ENCODE measurements at places on chromosomes 4 and X.

GRCh38 chrX:72365126-72365525 lies 59.4 kb upstream of the CITED1 start:
- no peak for DNase-seq

DNA sequence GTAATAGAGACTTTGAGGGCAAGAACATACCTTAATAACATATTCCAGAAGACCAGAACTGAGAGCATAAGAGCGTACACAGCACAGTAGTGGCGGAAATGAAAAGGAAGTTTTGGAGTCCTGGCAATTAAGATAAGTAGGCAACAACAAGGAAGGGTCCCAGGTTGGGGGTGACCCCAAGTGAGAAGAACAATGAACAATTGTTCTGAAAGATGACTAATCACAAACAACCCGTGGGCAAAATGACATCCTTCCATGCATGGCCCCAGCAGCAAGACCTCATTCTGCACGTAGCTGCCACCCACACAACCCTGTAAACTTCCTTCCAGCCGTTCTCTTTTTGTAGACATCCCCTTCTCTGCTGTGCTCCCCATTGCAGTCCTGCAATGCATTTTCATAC lies 384.4 kb upstream of the PABPC4L start:
- DNase-seq, result no peak

DNA sequence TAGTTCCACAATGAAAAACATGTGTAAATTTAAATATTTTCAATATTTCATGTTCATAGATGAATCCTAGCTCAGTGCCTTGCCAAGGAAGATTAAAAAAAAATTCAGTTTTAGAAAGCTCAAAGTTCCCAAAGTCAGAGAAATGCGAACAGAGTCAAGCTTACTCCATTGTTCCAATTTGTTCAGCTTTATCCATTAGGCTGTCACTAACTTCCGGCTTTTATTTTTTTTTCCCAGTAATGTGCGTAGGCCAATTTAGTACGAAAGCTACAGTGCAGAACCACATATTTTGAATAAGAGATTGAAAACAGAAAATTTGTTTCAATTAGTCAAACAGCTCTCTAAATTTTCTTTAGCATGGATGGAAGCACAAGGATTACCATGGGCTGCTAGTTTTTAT lies 23.1 kb upstream of the KLHL2 start:
- no peak for DNase-seq

GRCh38 chr4:81845761-81846160 lies 374.1 kb upstream of the RASGEF1B start:
- DNase-seq, result no peak

DNA sequence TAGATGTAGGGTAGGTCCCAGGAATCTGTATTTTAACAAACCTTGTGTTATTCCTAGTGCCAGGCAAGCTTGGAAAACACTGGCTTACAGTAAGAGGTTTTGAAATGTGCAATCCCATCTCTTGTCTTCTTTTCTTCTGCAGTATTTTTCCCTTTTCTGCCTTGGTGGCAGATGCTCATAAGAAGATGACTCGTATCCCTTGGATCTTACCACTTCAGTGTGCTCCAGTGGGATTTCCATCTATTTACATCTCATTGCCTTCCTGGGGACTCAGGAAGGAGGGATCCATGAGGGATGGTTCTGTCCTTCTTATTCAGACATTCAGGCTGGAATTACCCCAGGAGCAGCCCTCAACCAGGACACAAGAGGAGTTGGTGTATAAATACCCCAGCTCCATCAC lies 136.6 kb downstream of the NHS start:
- no peak for DNase-seq

- DNase-seq, result no peak
Observed at GRCh38 chr4:147096667-147097604, 151.3 kb upstream of the TTC29 start.

- DNase-seq, result no peak
Observed at GRCh38 chr4:20075248-20075871, 176.3 kb upstream of the SLIT2 start.

- no peak for DNase-seq
Observed at GRCh38 chrX:151710457-151710856, 5.4 kb upstream of the FATE1 start.

- no peak for DNase-seq
Observed at GRCh38 chrX:72492499-72492898, 80.1 kb downstream of the HDAC8 start.

- no peak for DNase-seq
Observed at GRCh38 chrX:127112726-127113125, 293.2 kb downstream of the PRR32 start.

DNA sequence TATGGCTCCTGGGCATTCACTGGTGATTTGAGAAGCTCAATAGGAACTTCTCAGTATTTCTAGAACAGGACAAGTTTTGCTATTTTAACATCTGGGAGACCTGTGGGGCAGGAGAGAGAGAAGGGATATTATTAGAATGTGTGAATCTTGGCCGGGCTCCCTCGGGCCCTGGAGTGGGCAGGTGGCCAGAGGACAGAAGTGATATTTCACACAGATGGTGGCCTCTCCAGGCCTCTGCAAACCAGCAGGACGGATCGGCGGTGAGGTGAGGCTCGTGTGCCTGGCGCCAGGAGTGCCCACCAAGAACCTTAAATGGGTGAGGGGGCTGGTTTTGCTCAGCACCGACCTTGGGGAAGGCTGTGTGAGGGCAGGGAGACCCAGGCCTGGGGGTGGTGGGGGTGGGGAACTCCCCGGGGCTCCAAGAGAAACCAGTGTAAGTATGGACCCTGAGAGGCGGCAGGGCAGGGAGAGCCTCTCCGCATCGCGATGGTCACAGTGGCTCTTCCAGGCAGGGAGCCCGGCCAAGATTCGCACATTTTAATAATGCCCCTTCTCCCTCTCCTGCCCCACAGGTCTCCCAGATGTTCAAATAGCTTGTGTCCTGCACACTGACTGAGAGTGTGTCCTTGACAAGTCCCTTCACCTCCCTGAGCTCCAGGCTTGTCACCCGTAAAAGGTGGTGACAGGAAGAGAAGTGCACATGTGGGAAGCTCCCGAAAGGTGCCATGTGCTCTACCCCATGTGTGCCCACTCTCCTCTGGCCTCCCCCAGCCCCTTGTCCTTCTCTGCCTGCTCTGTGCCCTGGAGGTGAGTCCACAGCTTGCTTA lies 64.9 kb downstream of the SORCS2 start:
- no peak for DNase-seq

DNA sequence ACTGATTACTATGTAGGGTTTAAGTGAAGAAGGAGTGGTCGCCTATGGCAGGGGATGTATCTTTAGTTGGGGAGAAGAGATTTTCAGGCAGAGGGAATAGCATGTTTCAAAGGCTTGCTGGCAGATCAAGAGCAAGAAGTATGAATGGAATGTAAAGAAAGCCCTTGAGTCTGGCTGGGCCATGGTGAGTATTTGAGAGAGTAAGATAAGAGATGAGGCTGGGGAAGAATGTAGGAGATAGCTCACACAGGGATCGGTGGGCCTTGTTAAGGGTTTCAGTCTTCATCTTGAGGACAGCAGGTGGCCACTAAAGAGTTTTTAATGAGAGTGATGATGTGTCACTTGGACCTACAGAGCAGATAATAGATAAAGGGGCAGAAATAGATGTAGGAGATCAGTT lies 319.1 kb upstream of the RPS6KA3 start:
- DNase-seq, result no peak

DNA sequence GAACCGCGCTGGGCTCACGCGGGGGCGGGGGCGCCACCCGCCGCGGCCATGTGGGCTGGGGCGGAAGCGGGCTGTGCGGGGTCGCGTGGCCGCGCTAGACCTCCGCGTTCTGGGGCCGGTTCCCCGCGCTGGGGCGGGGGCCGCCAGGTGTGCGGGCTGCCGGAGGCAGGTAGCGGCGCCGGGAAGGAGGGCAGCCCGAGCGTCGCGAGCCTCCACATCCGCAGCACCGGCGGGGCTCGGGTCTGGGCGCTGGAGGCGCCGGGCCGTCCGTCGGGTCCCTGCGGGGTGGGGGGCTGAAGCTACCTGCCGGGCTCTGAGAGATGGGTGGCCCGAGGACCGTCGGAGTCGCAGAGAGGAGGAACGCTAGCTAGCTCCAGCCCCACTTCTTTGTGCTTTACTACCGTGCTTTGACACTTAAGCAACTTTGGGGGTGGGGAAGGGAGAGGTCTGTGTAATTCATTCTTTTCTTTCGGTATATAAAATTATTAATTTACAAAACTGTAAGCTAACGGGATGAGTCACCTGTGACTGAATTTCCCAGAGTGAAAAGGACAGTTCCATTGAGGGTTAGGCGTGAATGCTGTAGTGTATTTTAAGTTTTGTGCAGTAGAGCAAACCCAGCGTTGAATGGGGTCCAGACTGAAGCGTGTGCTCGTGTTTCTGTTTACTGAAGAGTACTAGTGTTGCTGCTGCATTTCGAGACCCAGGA lies 689 bp downstream of the METAP1 start:
- no peak for DNase-seq

- DNase-seq, result no peak
Observed at GRCh38 chr4:182443070-182443469, 199.9 kb downstream of the TENM3 start.

- no peak for DNase-seq
Observed at GRCh38 chr4:158157412-158157811, 15.4 kb downstream of the GASK1B start.

DNA sequence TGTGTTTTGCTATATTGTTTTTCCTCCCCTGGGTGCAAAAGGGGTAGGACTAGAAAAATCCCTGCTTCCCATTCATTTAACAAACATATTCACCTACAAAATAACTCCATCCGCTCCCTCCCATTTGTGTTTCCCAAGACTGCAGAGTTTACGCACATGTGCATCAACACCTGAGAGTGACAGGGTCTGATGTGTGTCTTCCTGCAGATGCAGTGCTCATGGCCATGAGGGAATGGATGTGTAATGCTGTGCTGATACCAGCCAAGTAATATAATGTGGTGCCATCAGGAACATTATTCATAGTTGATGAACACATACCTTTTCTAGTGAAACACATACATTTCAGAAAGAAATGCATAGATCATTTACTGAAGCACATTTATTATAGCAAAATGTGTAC lies 83.2 kb downstream of the CXXC4 start:
- DNase-seq, result no peak

DNA sequence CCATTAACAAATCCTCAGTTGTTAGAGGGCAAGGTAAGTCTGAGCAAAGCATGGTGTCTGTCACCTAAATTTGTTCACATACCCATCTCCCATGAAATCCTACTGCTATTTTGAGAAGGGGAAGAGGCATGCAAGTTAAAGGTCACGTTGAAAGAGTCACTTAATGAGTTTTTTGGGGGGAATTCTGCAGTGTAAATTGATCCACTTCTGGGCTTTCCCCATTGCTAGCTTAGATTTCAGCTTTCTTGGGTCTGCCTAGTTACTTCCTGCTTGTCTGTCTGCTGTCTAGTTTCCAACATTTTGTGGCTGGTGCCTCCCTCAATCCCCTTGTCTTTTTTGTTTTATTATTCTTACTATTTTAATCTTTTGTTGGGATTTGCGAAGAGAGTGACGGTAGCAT lies 32.0 kb downstream of the CEP135 start:
- no peak for DNase-seq

DNA sequence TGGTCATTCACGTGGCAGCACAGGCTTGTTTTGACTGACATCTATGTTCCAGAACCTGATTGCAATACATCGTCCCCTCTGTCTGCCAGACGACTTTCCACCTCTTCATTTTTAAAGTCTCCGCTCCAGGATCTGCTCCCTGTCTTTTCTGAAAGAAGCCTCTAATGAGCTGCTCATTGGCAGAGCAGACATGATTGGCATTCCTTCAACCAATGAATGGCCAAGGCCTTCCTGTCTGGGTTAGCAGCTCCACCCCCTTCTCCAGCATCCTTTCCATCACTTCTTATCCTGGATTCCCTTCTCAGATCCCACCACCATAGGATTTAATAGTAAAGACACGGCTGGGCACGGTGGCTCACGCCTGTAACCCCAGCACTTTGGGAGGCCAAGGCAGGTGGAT lies 202.7 kb upstream of the KLF3 start:
- no peak for DNase-seq

DNA sequence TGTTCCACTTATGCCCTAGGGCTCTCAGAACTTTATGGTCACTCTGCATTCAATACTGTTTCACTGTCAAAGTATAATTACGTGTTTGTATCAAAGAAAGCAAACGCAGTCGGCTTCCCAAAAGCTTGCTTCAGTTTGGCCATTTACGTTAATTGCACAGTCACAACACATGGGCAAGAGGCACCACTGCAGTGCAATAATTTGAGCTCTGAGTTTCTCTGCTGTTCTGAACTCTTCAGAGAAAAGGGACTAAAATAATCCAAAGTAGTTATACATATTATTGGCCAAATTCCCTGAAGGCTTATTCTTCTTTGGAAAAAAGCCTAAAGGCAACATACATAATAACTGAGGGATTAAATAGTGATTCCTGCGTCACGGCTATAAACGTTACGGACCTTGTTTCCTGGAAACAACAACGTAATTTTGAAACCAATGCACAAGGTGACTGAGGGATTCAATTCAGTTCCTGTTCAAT lies 51.3 kb downstream of the RNF150 start:
- DNase-seq, result no peak

- DNase-seq, result no peak
Observed at GRCh38 chrX:11478026-11478425, 184.8 kb downstream of the AMELX start.

GRCh38 chr4:106063009-106063408 lies 167.7 kb downstream of the NPNT start:
- no peak for DNase-seq

- DNase-seq, result no peak
Observed at GRCh38 chr4:23040539-23040938, 347.8 kb downstream of the GBA3 start.

DNA sequence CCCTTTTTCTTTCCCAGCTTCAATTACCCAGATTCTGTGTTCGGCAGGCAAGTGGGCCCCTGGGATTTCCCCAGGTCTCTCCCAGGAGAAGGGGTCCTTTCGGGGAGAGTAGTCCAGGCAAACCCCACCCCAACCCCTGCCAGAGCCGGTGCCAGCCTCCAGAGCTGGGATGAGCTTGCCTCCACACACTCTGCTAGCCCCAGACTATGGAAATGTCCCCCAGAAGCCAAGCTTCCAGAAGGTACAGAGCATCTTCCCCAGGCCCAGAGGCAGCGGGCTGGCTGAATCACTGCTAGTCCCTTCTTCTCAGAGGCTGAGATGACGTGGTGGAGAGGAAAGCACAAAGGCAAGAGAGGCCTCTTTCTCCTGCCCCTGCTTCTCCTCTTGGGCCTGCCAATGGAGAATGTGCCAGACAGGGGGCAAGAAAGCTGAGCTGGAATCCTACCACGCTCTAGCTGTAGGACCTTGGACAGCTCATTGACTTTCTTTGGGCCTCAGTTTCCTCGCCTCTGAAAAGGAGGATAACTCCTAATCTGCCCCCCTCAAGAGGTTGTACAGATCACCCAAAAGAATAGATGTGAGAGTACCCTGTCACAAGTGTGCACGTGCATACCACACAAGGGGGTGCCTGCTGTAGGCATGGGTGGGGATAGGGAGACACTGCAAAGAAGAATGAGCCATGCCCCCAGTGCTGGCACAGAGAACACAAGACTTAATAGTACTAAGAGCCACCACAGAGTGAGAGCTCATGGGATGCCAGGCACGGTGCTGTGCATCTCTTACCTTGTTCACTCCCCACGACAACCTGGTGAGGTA lies 2.1 kb downstream of the SASH3 start:
- no peak for DNase-seq

DNA sequence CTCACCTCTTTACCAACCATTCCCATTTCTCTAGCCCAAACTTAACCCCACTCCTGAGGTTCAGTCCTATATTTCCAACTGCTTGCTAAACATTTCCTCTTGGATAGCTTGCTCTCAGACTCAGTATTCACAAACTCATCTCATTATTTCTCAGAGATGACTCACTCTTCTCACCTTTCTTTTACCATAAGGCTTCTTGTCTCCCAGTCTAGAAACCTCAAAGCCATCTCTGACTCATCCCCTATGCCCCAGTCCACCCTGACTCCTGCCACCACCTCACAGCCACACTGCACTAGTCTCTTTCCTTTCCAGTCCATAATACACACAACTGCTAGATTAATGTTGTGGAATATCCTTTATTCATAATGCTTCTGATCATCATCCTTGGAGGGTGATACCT lies 4.8 kb downstream of the FRMPD3 start:
- no peak for DNase-seq

Measured in GM18507 (cell line).